ENCODE measurements at places on chromosomes 1 and 21. TPM values are rescaled to one million over a fixed set of nuclear protein-coding genes. Genes with fewer than 3 reads are reported as not detected.

SAMSN1 gene
- not detected for total RNA-seq

FH gene
- total RNA-seq = 70.5 TPM

KRTAP19-3 gene
- not detected for total RNA-seq

DISC1 gene
- 5.3 TPM for total RNA-seq

IVL gene
- 1.1 TPM for total RNA-seq

OPRD1 gene
- not detected for total RNA-seq

GUCA2B gene
- total RNA-seq = not detected

RALGPS2 gene
- total RNA-seq = 44.0 TPM

SLC44A3 gene
- total RNA-seq = 0.65 TPM

SYTL1 gene
- total RNA-seq = 0.23 TPM

FCRL6 gene
- total RNA-seq = not detected

PARS2 gene
- total RNA-seq = 4.6 TPM

SYPL2 gene
- not detected for total RNA-seq

TESK2 gene
- total RNA-seq = 0.60 TPM

SFN gene
- total RNA-seq = 0.14 TPM

ANKRD34A gene
- total RNA-seq = under 0.01 TPM

VHLL gene
- not detected for total RNA-seq

DNAJC28 gene
- total RNA-seq = 1.7 TPM

KIF2C gene
- total RNA-seq = 19.1 TPM

WNT3A gene
- total RNA-seq = not detected

SLAMF9 gene
- 0.09 TPM for total RNA-seq

ARHGEF10L gene
- 15.4 TPM for total RNA-seq

PEAR1 gene
- total RNA-seq = 13.6 TPM

THEM5 gene
- total RNA-seq = not detected

CYP4A11 gene
- not detected for total RNA-seq

GRIK3 gene
- total RNA-seq = not detected

HSPB7 gene
- total RNA-seq = 5.9 TPM

ZNF593OS gene
- not detected for total RNA-seq

RGS4 gene
- 822 TPM for total RNA-seq

AADACL3 gene
- total RNA-seq = not detected

TMEM79 gene
- total RNA-seq = 1.3 TPM

TMEM269 gene
- total RNA-seq = not detected
